Endothelial cell of umbilical vein (primary cell): ENCODE measurements at places on chromosomes 11 and 22. TPM values are rescaled to one million over a fixed set of nuclear protein-coding genes. Genes with fewer than 3 reads are reported as not detected.

DNA sequence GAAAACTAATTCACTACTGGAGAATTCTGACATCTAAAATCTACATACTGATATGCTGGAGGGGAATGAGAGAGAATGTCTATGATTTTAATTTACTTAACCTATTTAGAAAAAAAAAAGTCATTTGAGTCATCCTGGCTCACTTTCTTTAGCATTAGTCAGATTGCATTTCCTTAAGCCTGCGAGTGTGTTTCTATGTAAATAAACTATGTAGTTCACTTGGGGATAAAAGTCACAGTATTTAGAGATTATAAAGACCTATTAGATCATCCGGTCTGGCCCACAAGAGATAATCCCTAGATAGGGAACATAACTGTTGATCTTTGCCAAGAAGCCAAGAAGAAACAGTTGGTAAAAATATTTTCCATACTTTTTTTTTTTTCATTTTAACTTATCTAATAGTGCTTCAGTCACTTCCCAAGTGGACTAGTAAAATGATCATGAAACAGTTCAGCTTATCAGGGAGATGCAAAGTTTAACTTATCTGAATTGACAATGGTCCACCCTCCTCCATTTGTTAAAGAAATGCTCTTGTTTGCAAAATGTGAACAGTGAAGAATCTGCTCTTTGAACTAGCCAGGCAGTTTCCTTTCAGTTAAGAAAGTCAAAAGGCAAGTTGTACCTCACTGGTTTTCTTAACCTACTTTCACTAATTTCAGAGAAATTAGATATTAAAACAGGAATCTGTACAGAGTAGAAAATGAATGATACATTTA lies 21.2 kb upstream of the BLID start:
- DNase-seq = peak; percentile 88

- DNase-seq = peak; percentile 65
These were observed 38.8 kb downstream of the PTPRJ start for GRCh38 chr11:48019217-48019584.

GRCh38 chr11:120173019-120173705 lies 35.2 kb upstream of the TRIM29 start:
- DNase-seq = no peak

- no peak for DNase-seq
These were observed 5.3 kb upstream of the INS start for GRCh38 chr11:2166091-2166851.

GRCh38 chr11:86749821-86750401 lies 50.4 kb upstream of the PRSS23 start:
- DNase-seq = no peak

GRCh38 chr11:283405-284104 lies 5.3 kb downstream of the NLRP6 start:
- DNase-seq = no peak

GRCh38 chr11:68309621-68310185 lies 2.7 kb upstream of the LRP5 start:
- no peak for DNase-seq

- DNase-seq = no peak
These were observed 19.8 kb downstream of the DLAT start for GRCh38 chr11:112044961-112045360.

- no peak for DNase-seq
These were observed 21.2 kb upstream of the MAP6 start for GRCh38 chr11:75689863-75690609.

GRCh38 chr11:120873966-120874735 lies 149.8 kb upstream of the TBCEL start:
- DNase-seq = no peak

DNA sequence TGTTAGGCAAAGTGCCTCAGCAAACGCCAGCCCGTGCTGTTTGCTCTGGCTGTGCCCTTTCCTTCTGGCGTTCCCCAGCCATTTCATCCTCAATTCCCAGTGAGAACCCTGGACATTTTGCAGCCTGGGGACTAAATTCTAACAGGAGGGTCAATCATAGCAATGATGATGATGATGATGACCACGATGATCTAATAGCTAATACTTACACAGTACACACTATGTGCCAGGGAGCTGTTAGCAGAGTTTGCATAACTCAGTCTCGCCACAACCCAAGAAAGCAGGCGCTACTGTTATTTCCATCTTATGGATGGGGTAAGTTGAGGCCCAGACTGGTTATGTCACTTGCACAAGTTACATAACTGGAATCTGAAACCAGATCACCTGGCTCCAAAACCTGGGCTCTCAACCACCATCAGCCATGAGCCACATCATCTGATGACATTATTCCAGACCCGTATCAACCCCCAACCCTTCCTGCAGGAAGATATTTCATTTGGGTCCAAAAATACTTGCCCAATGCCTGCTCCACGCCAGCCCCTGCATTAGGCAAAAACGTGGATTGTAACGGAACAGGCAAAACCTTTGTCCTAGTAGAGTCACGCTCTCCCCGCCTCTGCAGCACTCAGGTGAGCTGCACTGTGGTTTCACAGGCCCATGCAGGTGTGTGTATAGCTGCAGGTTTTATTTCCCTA lies 132.6 kb upstream of the SERPIND1 start:
- no peak for DNase-seq

DNA sequence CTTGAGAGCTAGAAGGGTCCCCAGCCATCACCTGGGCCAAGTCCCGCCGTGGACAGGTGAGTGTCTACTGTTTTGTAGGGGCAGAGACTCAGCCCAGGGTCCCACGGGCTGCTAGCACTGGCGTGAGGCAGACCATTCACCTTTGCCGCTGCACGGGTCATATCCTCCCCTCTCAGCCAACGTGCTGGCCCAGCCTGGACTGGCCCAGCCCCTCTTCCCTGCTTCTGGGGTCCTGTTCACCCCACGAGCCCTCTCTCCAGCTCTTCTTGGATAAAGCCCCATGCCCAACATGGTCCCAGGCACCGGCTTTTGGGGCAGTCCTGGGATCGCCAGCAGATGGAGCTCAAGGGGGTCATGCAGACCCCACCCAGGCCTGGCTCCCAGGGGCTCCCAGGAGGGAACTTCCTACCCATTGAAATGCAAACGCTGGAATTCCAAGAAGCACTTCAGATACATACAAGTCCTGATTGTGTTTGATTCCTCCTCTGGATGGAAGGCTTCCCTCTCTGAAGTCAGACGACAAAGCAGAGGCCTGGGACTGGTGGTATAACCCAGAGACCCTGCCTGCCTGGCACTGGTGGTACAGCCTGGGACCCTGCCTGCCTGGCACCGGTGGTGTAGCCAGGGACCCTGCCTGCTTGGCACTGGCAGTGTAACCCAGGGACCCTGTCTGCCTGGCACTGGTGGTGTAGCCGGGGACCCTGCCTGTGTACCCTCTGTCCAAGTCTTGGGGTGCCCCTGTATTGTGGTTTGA lies 8.9 kb upstream of the SEPTIN5 start:
- DNase-seq = no peak

Gene MIAT
- 0.53 and 0.80 TPM in 2 replicates for total RNA-seq
